ENCODE measurements at places on chromosomes 3 and 15.

- DNase-seq: no peak
Observed at GRCh38 chr3:136753326-136753939, 1.3 kb upstream of the STAG1 start.

DNA sequence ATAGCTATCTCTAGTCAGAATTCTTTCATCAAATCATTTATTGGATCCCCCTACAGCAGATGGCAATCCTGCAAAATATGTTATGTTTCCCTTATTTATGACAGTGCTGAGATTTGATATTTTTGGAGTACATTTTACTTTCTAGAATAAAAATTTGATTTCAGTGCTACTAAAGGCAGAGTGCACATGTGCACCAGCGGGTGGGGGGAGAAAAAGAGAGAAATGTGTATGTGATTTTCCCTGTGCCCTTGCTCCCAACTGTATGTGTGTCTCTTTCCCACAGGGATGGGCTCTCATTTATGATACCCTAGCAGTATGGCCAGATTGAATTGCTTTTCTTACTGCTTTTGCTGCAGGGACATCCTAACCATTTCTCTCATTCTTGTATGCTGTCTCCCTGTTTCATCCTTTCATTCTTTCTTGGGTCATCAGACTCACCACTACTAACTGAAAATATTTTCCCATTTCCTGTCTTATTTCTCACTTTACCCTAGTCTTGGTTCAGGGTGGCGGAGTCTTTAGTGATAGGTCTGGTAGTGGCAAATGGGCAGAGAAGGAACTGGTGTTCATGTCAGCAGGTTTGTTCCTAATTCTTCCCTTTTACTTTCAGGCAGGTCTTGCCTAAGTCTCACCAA lies 140.7 kb downstream of the TCF12 start:
- no peak for DNase-seq

DNA sequence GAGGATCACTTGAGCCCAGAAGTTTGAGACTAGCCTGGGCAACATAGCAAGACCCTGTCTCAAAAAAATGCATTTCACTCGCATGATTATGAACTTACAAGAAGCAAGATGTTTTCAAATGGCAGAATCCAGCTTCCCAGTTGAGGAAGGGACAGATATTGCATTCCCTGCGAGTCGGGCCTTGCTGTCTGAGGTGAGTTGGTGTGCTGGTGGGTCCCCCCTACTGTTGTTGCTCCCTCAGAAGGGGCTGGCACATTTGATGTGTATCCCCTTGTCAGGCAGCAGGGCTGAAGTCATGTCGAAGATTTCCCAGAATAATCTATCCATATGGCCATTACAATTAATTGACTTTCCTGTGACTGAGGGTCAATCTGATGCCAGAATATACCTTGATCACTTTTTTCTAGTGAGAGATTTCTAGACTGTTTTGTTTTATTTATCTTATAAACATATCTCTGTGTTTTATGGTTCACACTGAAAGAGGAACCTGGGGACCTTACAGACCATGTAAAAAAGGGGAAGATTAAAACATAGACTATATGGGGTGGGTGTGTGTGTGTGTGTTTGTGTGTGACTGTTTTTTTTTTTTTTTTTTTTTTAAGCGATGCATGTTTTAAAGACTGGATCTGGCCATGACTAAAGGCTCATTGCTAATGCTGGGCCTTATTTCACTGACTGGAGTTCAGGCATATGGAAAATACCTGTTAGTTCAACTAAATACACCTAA lies 112.1 kb upstream of the MRPS22 start:
- DNase-seq: no peak

- DNase-seq: no peak
Observed at GRCh38 chr3:73422571-73422970, 202.2 kb downstream of the PDZRN3 start.

GRCh38 chr15:70474471-70475406 lies 288.6 kb downstream of the UACA start:
- DNase-seq: no peak

GRCh38 chr3:155047672-155048071 lies 32.4 kb upstream of the MME start:
- DNase-seq: no peak

DNA sequence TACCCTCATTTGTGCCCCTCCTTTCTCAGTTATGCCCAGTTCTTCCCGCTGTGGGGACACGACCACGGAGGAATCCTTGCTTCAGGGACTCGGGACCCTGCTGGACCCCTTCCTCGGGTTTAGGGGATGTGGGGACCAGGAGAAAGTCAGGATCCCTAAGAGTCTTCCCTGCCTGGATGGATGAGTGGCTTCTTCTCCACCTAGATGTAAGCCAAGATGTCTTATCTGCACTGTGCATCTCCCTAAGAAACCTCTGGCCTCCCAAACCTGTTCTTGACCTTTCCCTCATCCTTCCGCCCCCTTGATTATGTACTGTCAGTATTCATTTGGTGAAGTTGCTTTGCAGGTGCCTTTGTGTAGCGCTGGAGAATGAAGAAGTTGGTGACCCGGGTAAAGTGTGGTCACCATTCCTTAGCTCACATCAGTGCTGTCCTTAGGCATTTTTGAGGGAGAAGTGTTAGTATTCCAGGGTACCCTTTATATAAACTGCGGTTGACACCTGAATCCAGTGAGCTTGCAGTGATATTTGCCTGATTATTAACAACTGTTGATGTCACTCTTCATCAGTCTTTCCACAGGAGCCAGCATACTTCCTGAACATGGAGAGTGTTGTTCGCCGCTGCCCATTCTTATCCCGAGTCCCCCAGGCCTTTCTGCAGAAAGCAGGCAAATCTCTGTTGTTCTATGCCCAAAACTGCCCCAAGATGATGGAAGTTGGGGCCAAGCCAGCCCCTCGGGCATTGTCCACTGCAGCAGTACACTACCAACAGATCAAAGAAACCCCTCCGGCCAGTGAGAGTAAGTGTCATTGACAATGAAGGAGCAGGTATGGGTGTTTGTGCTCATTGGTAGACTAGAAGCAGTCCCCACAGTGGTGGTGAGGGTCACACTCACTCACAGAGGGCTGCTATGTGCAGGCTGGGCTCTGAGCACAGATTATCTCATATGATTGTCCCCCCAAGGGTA lies 966 bp downstream of the ALAS1 start:
- DNase-seq: peak; percentile 36

DNA sequence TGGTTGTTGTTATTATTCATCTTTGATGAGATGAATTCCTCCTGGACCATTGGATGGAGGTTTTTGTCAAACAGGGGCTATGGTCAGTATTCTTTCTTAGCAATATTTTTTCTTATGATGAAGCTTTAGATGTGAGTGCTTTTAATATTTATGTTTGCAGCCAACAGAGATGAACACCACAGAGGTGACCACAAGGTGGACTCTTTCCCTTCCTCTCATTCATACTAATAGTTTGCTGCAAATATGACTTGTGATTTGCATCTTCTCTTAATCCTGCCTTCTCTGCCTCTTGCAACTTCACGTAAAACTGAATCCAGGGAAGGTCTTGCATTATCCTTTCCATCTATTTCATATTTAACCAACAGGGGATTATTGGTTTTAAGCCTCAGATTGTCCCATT lies 473.1 kb upstream of the UBE2E2 start:
- no peak for DNase-seq

Measured in hematopoietic multipotent progenitor cell treated with erythropoietin and hydrocortisone succinate and interleukin-3 and kit ligand, for 17 days (in vitro differentiated cells).